Hepatocyte (in vitro differentiated cells): ENCODE measurements at places on chromosomes 3 and 15. TPM values are rescaled to one million over a fixed set of nuclear protein-coding genes. Genes with fewer than 3 reads are reported as not detected.
A peak's percentile ranks its signal among the peaks of the same experiment; 100 is the strongest.

HYAL1 gene
- 5.5 and 11.8 TPM in 2 replicates for polyA plus RNA-seq

DNA sequence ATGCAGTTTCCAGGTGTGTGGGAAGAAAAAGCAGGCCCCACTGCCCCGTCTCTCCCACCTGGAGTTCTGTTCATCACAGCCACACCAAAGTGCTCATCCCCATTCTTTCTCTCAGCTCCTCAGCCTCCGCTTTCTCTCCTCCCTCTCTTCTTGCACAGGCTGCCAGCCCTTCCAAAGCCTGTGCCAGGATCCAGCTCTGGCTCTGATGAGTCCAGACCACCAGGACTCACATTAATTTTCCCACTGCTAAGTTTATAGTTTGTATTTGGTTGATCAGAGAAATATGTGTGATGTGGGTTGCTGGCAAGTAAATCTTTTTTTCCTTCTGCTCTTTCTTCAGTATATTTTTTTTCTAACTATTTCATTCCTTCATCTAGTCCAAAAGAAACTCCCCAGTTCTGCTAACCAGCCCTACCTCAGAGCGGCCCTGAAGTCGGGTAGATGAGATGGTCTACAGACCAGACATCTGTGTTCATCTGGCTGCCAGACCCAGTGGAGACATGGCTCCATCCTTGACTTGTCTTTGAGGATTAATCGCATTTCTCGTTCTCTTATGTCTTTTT, 49.8 kb downstream of the BOC start:
- H3K36me3 ChIP-seq: no peaks in the 10 kb centered on the region
- no peak overlapping the region for H3K4me3 ChIP-seq
- no peak overlapping the region for H3K27ac ChIP-seq
- H3K27me3 ChIP-seq: no peaks in the 10 kb centered on the region

DNA sequence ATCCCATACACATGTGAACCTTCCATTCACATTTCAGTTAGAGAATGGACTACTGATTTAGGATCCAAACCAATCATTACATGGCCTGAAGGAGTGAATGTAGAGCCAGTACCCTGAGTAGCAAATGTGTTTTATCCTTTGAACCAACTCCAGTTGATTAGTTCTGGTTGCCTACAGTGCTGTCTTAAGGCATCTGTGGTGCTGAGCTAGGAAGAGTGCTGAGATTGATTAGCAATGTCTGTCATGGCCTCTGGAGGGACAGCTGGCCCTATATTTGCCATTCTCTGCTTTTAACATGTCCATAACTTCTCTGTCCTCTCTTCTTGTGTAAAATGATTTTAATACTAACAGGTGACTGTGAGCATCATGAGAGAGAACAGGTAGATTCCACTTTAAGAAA, 11.1 kb downstream of the LRTM1 start:
- no peak for DNase-seq
- no peak overlapping the region for H3K4me3 ChIP-seq
- no peaks in the 10 kb centered on the region for H3K36me3 ChIP-seq
- H3K4me1 ChIP-seq: no peaks in the 10 kb centered on the region
- H3K27ac ChIP-seq: no peak overlapping the region

GRCh38 chr3:49352281-49352680, 5.9 kb downstream of the GPX1 start:
- H3K27me3 ChIP-seq: no peaks in the 10 kb centered on the region
- H3K36me3 ChIP-seq: no peaks in the 10 kb centered on the region
- peak overlapping the region; percentile 80 for H3K27ac ChIP-seq
- H3K4me3 ChIP-seq: no peak overlapping the region
- peaks cover 41% of the 10 kb centered on the region for H3K4me1 ChIP-seq
- DNase-seq: no peak
